ENCODE measurements at places on chromosomes 2 and 18. TPM values are rescaled to one million over a fixed set of nuclear protein-coding genes. Genes with fewer than 3 reads are reported as not detected.

Gene IL36B
- not detected for total RNA-seq

Gene PPP1R1C
- total RNA-seq = 2.2 TPM

Gene MYO3B
- under 0.01 TPM for total RNA-seq

Gene ERMN
- total RNA-seq = not detected

Gene VAMP5
- total RNA-seq = 27.1 TPM

Gene RTP5
- total RNA-seq = not detected

Gene NT5DC4
- total RNA-seq = 0.11 TPM

Gene CCDC121
- total RNA-seq = 1.7 TPM

Gene TNFAIP6
- 67.4 TPM for total RNA-seq

Gene NEU2
- not detected for total RNA-seq

Gene IL36A
- not detected for total RNA-seq

Gene FAM110C
- total RNA-seq = not detected

Gene CRYBA2
- not detected for total RNA-seq

Gene GPD2
- 90.5 TPM for total RNA-seq

Gene RAX
- total RNA-seq = not detected

Gene CAVIN2
- 1.2 TPM for total RNA-seq

Gene EN1
- total RNA-seq = under 0.01 TPM

Gene TEKT4
- total RNA-seq = not detected

Gene MBD2
- 29.7 TPM for total RNA-seq

Gene ADD2
- 0.37 TPM for total RNA-seq

Gene PTPRN
- 58.1 TPM for total RNA-seq

Gene HNRNPLL
- 52.2 TPM for total RNA-seq

Gene RGPD8
- 9.5 TPM for total RNA-seq

Gene SRD5A2
- not detected for total RNA-seq

Gene UGT1A5
- not detected for total RNA-seq

Gene KIAA2012
- total RNA-seq = not detected

Gene KCNJ13
- total RNA-seq = not detected

Gene COMMD1
- total RNA-seq = 44.5 TPM

Gene FBXO36
- 1.9 TPM for total RNA-seq

Gene ABCB11
- total RNA-seq = not detected

Gene PTH2R
- total RNA-seq = 0.25 TPM

Gene DYNAP
- not detected for total RNA-seq

Gene GDF7
- total RNA-seq = 4.0 TPM

Gene C2orf74
- total RNA-seq = 14.1 TPM

Gene SLC23A3
- 2.5 TPM for total RNA-seq

Gene PIEZO2
- total RNA-seq = 0.12 TPM

Gene SCN9A
- total RNA-seq = 43.0 TPM

Gene REEP1
- 0.11 TPM for total RNA-seq

Gene RMC1
- total RNA-seq = 37.8 TPM

Gene IL1RL2
- 1.4 TPM for total RNA-seq

Gene GALNT13
- total RNA-seq = 0.87 TPM

Gene GCA
- total RNA-seq = 7.9 TPM

Gene GPR45
- not detected for total RNA-seq

Gene AQP12A
- total RNA-seq = not detected

Gene C1GALT1C1L
- 0.50 TPM for total RNA-seq

Gene FRZB
- 0.12 TPM for total RNA-seq

Gene NPAS2
- total RNA-seq = 14.4 TPM

Gene ACOXL
- total RNA-seq = not detected

Gene TGFA
- not detected for total RNA-seq

Gene LRP1B
- total RNA-seq = 0.50 TPM

Gene SLC14A1
- total RNA-seq = 13.3 TPM

Gene NEB
- 0.12 TPM for total RNA-seq

Gene NPPC
- total RNA-seq = 1.3 TPM

Gene ZNF396
- 0.89 TPM for total RNA-seq

Gene SLC16A14
- 2.2 TPM for total RNA-seq

Gene GRHL1
- total RNA-seq = 0.37 TPM

Gene TMEM247
- total RNA-seq = not detected

Gene UBXN4
- 95.3 TPM for total RNA-seq

Gene RNF144A
- 12.0 TPM for total RNA-seq

Gene CXCR1
- not detected for total RNA-seq

Measured in uterine smooth muscle cell (primary cell).